SK-N-SH treated with all-trans-retinoic acid at 6 μM for 48 hours (cell line): ENCODE measurements at places on chromosomes 7 and 10.

- ATAC-seq = peak; percentile 53; the same call in 2 of the 3 replicates
Measured at GRCh38 chr7:84009051-84009450, 185.5 kb downstream of the SEMA3A start.

DNA sequence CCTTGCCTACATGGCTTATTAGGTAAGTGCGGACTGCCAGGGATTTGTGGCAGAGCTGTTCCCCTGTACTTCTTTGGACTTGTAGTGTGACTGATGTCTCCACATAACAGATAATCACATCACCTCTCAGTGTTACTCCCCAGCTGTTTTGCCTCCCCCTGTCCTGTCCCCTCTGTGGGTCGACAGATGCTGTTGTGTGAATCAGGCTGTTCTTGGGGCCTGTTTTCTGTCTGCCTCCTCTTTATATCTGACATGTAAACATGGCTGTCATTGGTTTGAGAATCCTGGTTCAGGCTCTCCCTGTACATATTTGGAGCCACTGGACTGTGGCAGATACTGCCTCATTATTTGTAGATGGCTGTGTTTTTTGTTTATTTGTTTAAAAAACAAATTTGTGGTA lies 22.7 kb downstream of the CCNY start:
- ATAC-seq = no peak; the same call in 2 of the 3 replicates

DNA sequence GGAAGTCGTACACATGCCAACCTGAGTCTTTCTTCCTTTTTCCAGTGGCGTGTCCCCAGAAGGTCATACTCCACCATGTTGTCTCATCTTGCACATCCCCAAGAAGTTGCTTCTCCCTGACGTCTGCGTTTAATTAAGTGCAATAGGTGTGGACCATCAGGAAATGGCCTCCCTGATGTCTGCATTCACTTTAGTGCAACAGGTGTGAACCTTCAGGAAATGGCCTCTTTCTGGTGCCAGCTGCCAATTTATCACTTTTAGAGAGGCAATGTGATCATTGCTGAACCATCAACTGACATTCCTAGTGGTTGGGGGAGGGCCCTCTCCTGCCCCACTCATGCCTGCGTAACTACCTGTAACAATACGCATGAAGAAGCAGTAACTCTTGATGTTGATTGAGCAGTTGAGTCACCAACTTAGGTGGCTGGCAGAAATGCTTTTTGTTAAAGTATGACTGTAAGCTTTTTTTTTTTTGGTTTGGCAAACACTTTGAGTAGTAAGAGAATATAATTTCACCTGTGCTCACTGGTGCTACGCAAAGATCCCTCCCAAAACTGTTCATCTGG lies 25.8 kb downstream of the SCIN start:
- ATAC-seq = no peak

DNA sequence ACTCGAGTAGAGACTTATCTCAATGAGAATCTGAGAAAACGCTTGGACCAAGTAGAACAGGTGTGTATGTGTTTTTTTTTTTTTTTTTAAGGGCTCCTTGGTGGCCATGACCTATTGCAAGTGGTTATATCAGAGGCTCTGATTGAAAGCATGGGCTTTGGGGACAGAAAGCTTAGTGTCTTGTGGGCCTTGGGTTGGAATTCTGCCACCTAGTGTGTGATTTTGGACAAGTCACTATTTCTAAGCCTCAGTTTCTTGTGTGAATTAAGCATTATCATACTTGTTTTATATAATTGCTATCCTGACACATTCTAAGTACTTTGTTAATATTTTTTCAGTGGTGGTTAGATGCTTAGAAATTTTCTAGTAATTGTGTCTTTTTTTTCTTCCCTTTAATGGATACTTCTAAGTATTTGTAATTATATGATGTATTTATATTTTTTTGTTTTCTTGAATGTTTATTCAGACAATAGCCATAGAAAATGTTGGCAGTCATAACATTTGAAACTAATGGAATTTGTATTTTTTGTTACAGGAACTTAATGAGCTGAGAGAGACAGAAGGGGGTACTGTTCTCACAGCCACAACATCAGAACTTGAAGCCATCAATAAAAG lies 33.1 kb downstream of the SMC3 start:
- peak; percentile 81 for ATAC-seq

DNA sequence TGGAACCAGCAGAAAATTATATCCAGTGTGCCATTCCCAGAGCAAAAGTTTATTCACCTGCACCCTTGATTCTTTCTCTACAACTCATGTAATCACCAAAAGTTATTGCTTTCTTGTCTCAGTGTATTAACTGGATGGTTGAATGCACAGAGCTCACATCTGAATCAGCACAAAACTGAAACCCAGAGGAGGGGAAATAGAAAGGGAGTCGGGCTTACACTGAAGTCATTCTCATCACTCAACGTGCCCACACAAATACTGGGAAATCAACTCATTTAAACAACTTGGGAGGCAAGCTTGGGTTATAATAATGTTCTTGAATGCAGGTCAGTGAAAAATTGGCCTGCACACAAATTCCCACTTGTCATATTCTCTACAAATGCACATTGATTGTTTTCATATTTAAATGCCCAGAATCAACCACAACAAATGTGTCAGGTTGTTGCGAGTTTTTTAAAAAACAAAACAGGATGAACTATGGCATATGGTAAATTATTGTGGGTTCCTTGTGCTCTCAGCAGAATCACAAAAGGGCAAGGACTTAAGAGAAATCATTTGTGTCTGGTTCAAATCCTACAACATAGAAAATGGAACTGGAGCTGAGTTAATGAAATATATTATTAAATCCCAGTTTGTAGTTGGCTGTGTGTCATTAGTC lies 125.9 kb upstream of the NOBOX start:
- ATAC-seq = no peak

GRCh38 chr7:48042636-48043035 lies 7.3 kb downstream of the C7orf57 start:
- ATAC-seq = peak; percentile 31

GRCh38 chr7:29917641-29918040 lies 72.0 kb downstream of the SCRN1 start:
- ATAC-seq = no peak

GRCh38 chr10:44465401-44466115 lies 80.7 kb upstream of the CXCL12 start:
- ATAC-seq = no peak

DNA sequence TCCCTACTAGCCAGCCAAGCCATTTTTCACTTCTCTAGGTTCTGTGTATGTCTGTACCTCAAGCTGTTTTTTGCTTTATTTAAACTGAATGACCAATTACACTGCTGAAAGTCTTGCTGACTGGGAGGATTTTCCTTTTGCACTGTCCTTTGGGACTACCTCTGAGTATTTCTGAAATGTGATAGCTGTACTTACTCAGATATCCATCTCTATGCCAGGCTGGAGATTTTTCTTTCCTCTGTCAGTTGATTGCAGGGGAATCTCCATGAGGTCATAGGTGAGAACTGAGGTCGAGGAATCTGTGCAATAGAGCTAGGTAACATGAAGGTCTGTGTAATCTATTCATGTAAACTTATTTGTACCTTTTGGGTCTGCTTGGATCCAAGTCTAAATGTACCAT lies 38.9 kb upstream of the ANKRD1 start:
- ATAC-seq = peak; percentile 47

- no peak for ATAC-seq
Measured at GRCh38 chr7:73833251-73833919, 2.6 kb downstream of the CLDN4 start.

DNA sequence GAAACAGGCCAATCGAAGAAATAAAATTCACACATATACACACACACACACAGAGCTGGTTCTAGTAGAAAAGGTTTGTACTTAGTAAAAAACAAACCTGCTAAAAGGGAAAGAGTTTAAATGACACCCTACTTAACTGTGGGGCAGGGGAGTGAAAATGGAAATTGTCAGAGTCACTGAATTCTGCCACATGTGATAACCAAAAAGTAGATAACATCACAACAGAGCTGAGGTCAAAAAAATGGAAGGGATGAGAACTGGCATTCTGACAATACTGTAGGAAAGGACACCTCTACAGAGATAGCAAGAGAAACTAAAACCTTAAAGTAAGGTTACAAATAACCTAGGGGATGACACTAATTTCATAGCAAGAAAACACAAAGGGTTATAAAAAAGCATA lies 74.6 kb downstream of the CACUL1 start:
- ATAC-seq = no peak

DNA sequence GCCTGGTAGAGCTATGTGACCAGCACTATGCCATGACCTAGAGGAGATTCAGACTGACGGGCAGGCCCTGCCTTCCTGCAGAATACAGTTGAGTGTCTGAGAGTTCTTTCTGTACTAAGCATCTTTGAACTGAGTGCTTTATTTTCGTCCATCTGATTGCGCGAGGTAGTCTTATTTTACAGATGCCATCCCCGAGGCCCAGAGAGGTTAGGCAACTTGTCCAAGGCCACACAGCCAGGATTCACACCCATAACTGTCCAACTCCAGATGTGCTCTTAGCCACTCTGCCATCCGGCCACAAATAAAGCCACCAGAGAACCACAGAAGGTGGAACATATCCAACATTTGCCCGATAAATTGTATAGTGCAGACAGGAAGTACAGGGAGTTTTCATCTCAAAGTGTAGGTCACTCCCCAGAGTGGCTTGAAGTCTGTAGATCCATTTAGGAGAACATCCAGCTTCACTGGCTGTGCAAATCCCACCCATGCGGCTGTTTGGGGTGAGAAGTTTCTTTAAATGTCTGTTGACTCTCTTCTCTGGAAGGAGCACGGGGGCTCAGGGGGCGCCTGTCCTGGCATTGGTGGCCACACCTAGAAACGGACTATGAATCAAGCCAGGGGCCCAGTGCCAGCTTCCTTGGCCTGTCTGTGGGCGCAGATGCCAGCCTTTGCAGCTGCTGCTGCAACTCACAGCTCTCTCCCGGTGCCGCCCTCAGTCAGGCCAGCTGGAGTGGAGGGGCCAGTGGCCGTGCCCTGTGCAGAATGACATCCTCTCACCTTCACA lies 11.1 kb downstream of the CHST3 start:
- ATAC-seq = peak; percentile 70

- ATAC-seq = no peak
Measured at GRCh38 chr10:88090568-88091214, 227.3 kb downstream of the PTEN start.
